ENCODE measurements at places on chromosomes 2 and 18.
A peak's percentile ranks its signal among the peaks of the same experiment; 100 is the strongest.

- no peak for DNase-seq
These were observed 1.8 kb downstream of the RNF138 start for GRCh38 chr18:32093523-32093922.

GRCh38 chr2:137229834-137230233, 464.5 kb downstream of the THSD7B start:
- DNase-seq: no peak

- no peak for DNase-seq
These were observed 733.6 kb downstream of the GALR1 start for GRCh38 chr18:77983270-77983669.

DNA sequence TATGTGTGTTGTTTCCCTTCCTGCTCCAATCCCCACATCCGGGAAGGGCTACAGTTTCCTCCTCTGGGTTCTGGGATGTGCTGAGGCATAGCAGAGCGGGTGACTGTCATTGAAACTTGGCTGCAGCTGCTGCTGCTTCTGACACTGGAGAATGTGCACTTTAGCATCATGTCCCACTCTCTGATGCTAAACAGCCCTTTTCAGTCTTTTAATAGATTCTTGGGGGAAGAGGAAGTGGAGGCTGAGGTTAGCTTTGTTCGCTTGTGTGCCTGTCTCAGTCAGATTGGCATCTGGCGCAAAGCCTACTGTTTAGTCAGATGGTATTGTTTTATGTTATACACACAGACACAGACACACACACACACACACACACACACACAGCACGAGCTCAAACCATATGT, 136.5 kb upstream of the RND3 start:
- no peak for DNase-seq

GRCh38 chr2:172997031-172997430, 78.6 kb upstream of the MAP3K20 start:
- no peak for DNase-seq

- peak; percentile 44 for DNase-seq
These were observed 18.6 kb downstream of the THADA start for GRCh38 chr2:43576981-43577892.

GRCh38 chr2:41180387-41180786, 728.5 kb upstream of the SLC8A1 start:
- DNase-seq: no peak

DNA sequence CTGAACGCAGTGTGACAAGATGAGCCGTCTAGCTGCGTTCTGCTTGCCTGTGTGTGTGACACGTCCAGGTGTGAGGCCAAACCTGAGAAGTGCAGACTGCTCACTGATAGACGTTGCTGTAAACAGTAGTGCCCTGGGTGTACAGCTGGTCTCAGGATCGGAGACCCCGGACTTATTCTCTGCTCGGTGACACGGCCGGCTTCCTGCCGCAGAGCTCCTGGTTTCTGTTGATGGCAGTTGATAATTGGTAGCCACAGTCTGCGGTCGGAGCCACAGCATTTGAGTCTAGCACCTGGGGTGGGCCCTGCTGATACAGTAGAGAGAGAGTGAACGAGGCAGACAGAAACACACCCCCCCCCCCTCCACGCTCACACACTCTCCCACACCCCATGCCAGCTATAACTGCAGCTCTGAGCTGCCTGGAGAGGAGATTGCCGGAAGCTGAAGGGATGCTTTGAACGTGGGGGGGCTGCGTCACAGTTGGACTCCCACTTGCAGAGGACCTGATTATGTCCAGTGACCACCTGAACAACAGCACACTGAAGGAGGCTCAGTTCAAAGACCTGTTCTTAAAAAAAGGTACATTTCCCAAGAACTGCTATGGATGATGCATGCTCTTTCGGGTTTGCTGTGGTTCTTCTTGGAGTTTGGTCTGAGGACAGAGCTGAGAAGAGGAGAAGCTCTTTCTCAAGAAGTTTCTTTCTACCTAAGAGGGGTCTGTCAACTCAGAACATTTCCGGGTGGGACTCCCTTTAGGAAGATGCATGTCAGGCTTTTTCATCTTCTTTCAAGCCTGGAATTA, 114.0 kb downstream of the FAM210A start:
- no peak for DNase-seq

GRCh38 chr2:54599914-54600313, 123.5 kb upstream of the EML6 start:
- no peak for DNase-seq
